H1 (cell line): ENCODE measurements at places on chromosomes 3 and 15. TPM values are rescaled to one million over a fixed set of nuclear protein-coding genes. Genes with fewer than 3 reads are reported as not detected.
A peak's percentile ranks its signal among the peaks of the same experiment; 100 is the strongest.

PFN2 gene
- total RNA-seq, result 175 and 178 TPM in 2 replicates

DNA sequence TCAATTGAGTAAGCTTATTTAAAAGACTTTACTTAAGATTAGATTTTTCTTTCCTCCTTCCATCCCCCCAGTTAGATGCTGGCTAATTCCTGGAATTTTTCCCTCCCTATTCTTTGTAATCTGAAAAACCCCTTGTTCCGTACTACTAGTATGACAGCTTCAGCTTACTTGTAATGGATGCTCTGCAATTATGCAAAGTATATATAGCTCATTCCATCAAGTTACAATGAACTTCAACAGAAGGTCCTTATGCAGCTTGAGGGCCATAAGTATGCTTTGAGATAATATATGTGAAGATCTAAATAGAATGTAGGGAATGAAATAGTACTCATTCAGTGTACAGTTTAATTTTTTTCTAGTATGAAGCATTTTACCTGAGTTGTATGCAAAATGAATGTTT lies 398.3 kb upstream of the NAALADL2 start:
- H3K4me3 ChIP-seq, result no peak overlapping the region
- H3K36me3 ChIP-seq, result no peaks in the 10 kb centered on the region
- H3K27ac ChIP-seq, result no peak overlapping the region

DNA sequence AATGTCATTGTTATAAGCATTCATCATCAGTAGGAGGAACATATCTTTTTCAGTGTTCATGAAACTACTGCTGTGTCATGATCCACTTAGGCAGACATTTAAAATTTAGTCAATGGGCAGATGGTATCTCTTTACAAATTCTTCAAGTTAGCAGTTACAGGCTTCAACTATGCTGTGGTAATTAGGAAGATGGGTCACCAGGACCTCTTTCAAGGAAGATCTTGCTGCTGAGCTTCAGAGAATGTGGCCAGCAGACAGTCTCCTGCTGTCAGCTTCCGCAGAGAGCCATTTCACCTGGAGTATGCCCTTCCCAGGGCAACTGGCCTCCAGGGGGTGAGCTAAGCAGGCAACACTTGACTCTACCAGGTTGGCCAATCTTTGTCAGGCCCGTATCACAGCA lies 19.4 kb downstream of the IFT57 start:
- H3K27me3 ChIP-seq, result no peaks in the 10 kb centered on the region
- DNase-seq, result peak; percentile 17
- no peaks in the 10 kb centered on the region for H3K36me3 ChIP-seq
- H3K4me1 ChIP-seq, result no peaks in the 10 kb centered on the region
- H3K4me3 ChIP-seq, result no peak overlapping the region

CLEC3B gene
- total RNA-seq, result not detected in 2 replicates

CHRM5 gene
- not detected in 2 replicates for total RNA-seq

- no peak overlapping the region for H3K4me3 ChIP-seq
- no peaks in the 10 kb centered on the region for H3K4me1 ChIP-seq
- no peak for DNase-seq
- no peaks in the 10 kb centered on the region; the same call in 1 of the 2 replicates for H3K27me3 ChIP-seq
These were observed 21.8 kb downstream of the SHC4 start for GRCh38 chr15:48941904-48942303.

NTRK3 gene
- 4.5 and 4.6 TPM in 2 replicates for total RNA-seq

DNA sequence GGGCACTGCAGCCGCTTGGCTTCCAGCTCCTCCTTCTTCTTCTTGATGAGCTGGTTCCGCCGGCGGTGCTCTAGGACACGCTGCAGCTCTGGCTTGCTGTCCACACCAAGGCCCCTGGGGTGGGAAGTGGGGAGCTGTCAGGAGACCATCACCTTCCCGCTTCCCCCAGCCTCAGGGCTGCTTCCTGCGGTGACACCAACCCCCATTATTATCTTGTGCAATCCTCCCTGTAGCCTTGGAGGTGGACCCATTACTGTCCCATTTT lies 10.0 kb downstream of the FAM107A start:
- DNase-seq, result no peak
- no peaks in the 10 kb centered on the region for H3K36me3 ChIP-seq
- H3K27me3 ChIP-seq, result no peaks in the 10 kb centered on the region; the same call in 1 of the 2 replicates
- H3K27ac ChIP-seq, result no peak overlapping the region
- H3K4me1 ChIP-seq, result peaks cover 6% of the 10 kb centered on the region

EXD1 gene
- 0.54 TPM in 1 of 2 replicates, not detected in the other for total RNA-seq

GRCh38 chr3:29441422-29441821 lies 160.6 kb downstream of the RBMS3 start:
- H3K27me3 ChIP-seq, result no peaks in the 10 kb centered on the region
- no peak overlapping the region for H3K27ac ChIP-seq
- H3K4me3 ChIP-seq, result no peak overlapping the region

FANCD2OS gene
- not detected in 2 replicates for total RNA-seq

GRCh38 chr3:180409170-180409569 lies 192.8 kb upstream of the TTC14 start:
- no peak for DNase-seq
- H3K4me1 ChIP-seq, result no peaks in the 10 kb centered on the region
- H3K27ac ChIP-seq, result no peak overlapping the region
- H3K36me3 ChIP-seq, result no peaks in the 10 kb centered on the region
- no peak overlapping the region for H3K4me3 ChIP-seq
- no peaks in the 10 kb centered on the region for H3K27me3 ChIP-seq

ZWILCH gene
- 61.5 and 62.8 TPM in 2 replicates for total RNA-seq

- no peaks in the 10 kb centered on the region for H3K4me1 ChIP-seq
- H3K36me3 ChIP-seq, result no peaks in the 10 kb centered on the region; the same call in none of the 2 replicates
- H3K27ac ChIP-seq, result no peak overlapping the region
- H3K4me3 ChIP-seq, result no peak overlapping the region
- H3K27me3 ChIP-seq, result no peaks in the 10 kb centered on the region
These were observed 11.6 kb downstream of the RFX7 start for GRCh38 chr15:56232058-56232457.

- H3K36me3 ChIP-seq, result no peaks in the 10 kb centered on the region
- no peak overlapping the region for H3K4me3 ChIP-seq
- no peak overlapping the region for H3K27ac ChIP-seq
- H3K4me1 ChIP-seq, result no peaks in the 10 kb centered on the region
- DNase-seq, result no peak
These were observed 874.0 kb downstream of the PLOD2 start for GRCh38 chr3:145286937-145287336.

GRCh38 chr3:15783361-15783969 lies 14.3 kb downstream of the ANKRD28 start:
- no peak overlapping the region for H3K27ac ChIP-seq
- no peaks in the 10 kb centered on the region for H3K27me3 ChIP-seq
- H3K4me3 ChIP-seq, result no peak overlapping the region
- H3K36me3 ChIP-seq, result no peaks in the 10 kb centered on the region
- H3K4me1 ChIP-seq, result no peaks in the 10 kb centered on the region
- DNase-seq, result no peak

MESP2 gene
- 0.35 and 0.38 TPM in 2 replicates for total RNA-seq

DNA sequence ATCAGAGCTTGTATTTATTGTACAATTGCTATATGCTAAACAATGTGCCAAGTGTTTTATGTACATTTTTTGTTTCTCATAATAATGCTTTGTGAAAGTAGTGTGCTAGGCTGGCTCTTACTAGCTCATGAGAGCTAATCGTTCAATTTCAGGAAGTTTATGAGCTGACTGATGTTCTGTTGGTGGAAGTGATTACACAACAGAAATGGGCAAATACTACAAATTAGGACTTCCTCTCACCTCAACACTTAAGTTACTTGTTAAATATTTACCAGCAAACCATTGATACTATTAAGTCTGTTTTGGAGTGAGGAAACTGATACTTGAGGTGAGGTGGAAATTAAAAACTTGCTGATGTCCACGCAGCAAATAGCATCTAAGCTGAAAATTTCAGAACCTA lies 32.3 kb downstream of the SLC9C1 start:
- DNase-seq, result no peak
- no peak overlapping the region for H3K4me3 ChIP-seq
- H3K4me1 ChIP-seq, result no peaks in the 10 kb centered on the region
- no peak overlapping the region for H3K27ac ChIP-seq

- no peak overlapping the region for H3K4me3 ChIP-seq
- DNase-seq, result no peak
- H3K36me3 ChIP-seq, result no peaks in the 10 kb centered on the region
- H3K4me1 ChIP-seq, result peaks cover 3% of the 10 kb centered on the region
These were observed 477.8 kb downstream of the RBMS3 start for GRCh38 chr3:29758434-29759322.

DNA sequence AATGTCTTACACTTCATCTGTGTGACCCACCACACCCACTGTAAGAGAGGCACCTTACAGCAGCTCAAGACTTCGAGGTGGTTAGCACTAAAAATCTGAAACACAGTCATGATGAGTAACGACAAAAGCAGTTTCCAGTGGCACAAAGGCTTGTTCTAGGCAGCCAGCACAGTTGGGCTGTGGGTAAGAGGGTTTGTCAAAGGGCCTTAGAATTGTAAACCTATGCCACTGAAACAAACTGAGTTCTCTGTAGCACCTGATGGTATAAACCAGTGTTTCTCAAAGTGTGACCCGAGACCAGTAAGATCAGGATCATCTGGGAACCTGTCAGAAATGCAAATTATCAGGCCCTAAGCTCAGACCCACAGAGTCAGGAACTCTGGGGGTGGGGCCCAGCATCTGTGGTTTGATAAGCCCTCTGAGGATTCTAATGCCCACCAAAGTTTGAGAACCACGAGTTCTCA lies 36.5 kb downstream of the DAPK2 start:
- no peaks in the 10 kb centered on the region for H3K27me3 ChIP-seq
- H3K27ac ChIP-seq, result no peak overlapping the region
- no peak overlapping the region for H3K4me3 ChIP-seq
- H3K36me3 ChIP-seq, result no peaks in the 10 kb centered on the region
- H3K4me1 ChIP-seq, result no peaks in the 10 kb centered on the region

SMCO1 gene
- total RNA-seq, result not detected in 2 replicates

RASL12 gene
- total RNA-seq, result 9.3 and 10.3 TPM in 2 replicates

SERPINI2 gene
- total RNA-seq, result 0.25 and 0.26 TPM in 2 replicates

DNA sequence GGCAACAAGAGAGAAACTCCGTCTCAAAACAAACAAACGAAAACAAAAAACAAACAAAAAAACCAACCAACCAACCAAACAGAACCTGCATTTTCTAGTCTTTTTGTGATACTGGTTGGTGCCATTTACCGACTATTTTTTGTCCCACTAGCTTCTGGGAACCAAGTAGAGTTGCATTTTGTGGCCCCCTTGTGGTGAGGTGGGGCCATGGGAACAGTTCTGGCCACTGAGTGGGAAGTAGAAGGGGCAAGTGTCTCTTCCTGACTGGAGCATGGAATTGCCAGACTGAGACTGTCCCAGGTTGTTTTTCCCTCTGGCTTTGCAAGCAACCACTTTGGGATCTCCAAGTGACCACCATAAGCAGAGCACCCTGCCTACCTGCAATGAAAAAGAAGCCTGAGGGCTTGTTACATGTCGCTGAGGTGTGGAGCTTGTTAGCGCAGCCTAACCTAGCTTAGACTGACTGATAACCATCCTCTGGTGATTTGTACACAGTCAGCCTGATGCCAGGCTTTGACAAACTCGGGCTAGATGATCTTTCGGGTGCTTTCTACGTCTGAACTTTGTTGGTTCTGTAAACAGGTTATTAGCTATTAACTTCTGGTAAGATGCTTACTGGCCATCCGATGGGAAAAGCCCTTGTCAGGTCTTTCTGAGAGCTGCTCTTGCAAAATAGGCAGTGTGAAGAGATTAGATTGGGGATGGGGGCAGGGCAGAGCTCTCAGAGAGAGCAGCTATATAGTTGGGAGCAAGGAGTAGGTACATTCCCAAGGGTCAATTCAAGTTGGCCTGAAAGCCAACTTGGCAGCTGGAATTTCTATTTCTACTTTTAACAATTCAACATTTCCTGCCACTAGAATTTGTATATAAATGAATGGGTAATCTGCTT lies 172.2 kb downstream of the SSR3 start:
- no peak overlapping the region for H3K4me3 ChIP-seq
- no peaks in the 10 kb centered on the region for H3K4me1 ChIP-seq
- H3K27ac ChIP-seq, result no peak overlapping the region
- no peaks in the 10 kb centered on the region for H3K36me3 ChIP-seq

DNA sequence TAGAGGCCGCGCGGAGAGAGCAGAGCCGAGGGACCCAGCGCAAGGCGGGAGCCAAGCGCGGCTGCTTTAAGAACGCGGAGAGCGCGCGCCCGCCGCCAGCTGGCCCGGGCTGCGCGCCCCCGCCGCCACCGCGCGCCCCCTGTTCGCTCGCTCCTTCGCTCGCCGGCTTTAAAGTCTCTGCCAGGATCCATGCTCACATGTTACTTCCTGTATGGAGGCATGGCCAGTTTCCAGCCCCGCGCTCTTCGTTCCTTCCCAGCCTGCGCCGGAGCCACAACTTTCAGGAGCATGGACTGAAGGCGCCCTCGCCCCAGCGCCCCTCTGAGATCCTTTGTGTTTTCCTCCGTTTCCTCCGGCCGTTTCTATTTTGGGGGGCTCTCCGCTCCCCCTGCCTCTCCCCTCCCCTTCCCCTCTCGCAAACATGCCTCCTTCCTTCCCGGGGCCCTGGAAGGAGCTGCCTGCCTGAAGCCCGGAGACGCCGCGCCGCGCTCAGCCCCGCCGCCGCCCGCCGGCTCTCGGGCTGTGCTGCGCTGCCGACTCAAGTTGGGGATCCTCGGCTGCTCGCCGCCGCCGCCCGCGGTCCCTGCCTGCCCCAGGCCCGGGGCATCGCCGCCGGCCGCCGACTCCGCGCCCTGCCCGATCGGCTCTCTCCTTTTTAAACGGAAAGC lies at the start of gene PTPRG:
TSS of gene PTPRG (plus strand) at position 198 of the 668 bp plus-strand sequence. CDS start 717 bp downstream, outside the sequence.
- DNase-seq, result peak; percentile 83
- peak within 1 kb of the TSS; percentile 98 for H3K4me3 ChIP-seq
- no peaks in the 10 kb centered on the region; the same call in 1 of the 2 replicates for H3K27me3 ChIP-seq
- H3K4me1 ChIP-seq, result peaks cover 11% of the 10 kb centered on the region
- peak within 1 kb of the TSS; percentile 92 for H3K27ac ChIP-seq
- H3K36me3 ChIP-seq, result no peaks in the 10 kb centered on the region

- no peaks in the 10 kb centered on the region for H3K36me3 ChIP-seq
- no peak overlapping the region for H3K4me3 ChIP-seq
- H3K4me1 ChIP-seq, result no peaks in the 10 kb centered on the region
- no peaks in the 10 kb centered on the region for H3K27me3 ChIP-seq
- H3K27ac ChIP-seq, result no peak overlapping the region
- peak; percentile 23 for DNase-seq
These were observed 288.9 kb downstream of the FAM43A start for GRCh38 chr3:194974468-194975135.

DNA sequence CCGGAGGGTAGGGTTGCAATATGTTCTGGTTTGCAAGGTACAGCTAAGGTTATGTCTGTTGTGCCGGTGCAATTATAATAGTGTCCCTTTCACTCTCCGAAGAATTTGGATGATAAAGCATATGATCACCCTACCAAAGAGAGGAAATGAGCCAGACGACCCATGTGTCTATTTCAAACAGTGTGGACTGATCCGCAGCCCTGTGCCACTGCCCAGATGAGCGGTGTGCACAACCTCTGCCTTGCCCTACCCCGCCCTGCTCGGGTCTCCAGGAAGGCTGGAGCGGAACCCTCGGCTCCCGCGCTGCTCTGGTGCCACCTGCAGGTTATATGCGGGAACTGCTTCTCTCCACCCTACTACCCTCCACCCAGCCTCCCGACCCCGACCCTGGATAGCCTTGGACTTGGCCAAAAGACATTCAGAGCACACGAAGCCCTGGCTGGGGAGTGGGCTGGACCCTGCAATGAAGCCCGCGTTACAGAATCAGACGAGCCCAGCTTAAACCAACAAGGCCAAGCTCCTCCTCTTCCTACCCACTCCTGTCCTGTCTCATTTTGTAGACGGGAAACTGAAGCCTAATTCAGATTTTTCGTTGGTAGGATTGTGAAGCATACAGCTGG lies 68.4 kb upstream of the CHRNB4 start:
- no peaks in the 10 kb centered on the region for H3K27me3 ChIP-seq
- H3K36me3 ChIP-seq, result no peaks in the 10 kb centered on the region
- no peak overlapping the region for H3K27ac ChIP-seq
- peaks cover 5% of the 10 kb centered on the region for H3K4me1 ChIP-seq
- peak; percentile 94 for DNase-seq
- H3K4me3 ChIP-seq, result no peak overlapping the region
